ENCODE measurements at places on chromosomes 7 and 10.
A peak's percentile ranks its signal among the peaks of the same experiment; 100 is the strongest.

DNA sequence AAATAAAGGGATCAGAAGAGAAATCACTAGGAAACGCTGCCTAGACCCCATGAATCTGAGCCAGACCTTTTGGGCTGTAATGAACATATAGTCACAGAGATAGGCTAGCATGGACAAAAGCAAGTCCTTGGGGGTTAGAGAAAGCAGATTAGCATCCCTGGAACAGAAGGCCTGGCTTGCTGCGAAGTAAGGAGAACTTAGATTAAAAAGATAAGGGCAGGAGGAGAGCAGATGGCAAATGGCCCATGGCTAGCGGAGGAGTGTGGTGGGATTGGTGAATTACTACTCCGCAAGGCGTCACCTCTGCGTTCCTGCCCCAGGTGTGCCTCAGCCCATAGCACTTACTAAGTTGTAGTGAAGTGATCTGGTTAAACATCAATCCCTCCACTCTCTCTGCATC, 92.3 kb upstream of the ZNF438 start:
- DNase-seq, result no peak

DNA sequence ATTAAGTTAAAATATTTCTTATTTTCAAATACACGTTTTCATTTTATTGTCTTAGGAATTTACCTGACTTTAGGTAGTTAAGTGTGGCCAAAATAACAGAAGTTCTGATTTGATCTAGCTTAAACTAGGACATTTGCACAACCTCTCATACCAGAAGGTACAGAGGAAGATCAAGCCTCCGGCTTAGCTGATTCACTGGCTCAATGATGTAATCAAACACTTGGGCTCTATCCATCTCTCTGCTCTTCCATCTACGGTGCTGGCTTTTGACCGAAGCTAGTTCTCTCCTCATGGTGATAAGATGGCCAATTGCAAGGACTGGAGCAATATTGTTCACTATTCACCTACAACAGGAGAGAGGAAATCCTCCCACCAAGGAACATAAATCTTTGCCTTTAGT, 12.2 kb upstream of the HYCC1 start:
- no peak for DNase-seq

DNA sequence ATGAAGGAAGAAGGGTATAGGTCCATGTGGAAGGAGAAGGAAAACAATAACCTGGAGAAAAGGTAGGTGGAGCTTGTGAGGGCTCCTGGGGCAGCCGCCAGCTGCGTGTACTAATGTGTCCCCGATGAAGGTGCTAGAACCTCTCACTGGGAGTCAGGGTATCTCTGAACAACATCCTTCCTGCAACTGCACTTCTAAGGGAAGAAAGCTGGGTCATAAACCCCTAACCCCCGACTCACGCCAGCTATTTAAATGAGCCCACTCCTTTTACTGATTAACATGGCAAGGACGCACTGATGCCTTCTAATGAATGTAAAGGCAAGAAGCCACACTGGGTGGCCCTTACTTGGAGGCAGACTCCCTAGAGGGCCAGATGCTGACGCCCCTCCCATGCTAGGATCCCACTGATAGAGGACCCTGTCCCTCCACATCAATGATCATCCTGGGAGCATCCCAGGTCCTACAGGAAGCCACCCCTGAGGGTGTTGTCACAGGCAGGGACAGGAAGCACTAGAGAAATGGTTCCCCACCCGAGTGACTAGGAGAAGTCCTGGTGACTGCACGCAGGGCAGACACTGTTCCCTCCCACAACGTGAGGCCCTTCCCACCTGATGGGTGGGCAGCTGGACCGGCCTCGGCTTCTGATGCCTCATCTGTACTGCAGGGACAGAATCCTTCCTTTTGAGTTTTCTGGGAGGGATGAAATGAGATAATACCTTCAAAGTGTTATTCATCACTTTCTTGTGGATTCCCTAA, 20.4 kb downstream of the JCAD start:
- DNase-seq, result no peak

- DNase-seq, result peak; percentile 95
These were observed 92.0 kb upstream of the MKLN1 start for GRCh38 chr7:131235489-131236317.

DNA sequence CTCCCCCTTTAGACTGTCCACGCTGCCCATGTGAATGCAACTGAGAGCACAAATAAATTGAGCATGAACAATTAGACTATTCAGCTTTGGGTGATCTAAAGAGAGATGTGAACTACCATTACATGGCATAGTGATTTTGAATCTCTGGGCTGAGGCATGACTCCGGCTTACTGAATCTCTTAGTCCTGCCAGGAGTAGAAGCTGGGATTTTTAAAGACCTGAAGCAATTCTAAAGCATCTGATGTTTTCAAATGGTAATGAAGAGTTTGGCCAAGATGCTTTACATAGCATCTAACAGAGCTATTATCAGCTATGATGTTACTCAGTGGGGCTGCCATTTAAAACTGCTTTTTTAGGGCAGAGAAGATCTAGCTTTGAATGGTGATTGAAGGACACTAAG, 1059.1 kb downstream of the SORCS3 start:
- DNase-seq, result no peak

DNA sequence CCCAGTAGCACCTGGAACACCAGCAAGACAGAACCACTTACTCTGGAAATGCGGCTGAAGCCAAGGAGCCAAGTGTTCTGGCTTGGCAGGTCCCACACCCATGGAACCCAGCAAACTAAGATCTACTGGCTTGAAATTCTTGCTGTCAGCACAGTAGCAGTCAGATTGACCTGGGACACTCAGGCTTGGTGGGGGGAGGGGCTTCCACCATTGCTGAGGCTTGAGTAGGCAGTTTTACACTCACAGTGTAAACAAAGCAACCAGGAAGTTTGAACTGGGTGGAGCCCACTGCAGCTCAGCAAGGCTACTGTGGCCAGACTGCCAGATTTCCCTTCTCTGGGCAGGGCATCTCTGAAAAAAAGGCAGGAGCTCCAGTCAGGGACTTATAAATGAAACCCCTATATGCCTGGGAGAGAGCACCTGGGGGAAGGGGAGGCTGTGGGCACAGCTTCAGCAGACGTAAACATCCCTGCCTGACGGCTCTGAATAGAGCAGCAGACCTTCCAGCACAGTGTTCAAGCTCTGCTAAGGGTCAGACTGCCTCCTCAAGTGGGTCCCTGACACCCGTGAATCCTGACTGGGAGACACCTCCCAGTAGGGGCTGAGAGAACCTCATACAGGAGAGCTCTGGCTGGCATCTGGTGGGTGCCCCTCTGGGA, 121.2 kb downstream of the MTERF1 start:
- no peak for DNase-seq

DNA sequence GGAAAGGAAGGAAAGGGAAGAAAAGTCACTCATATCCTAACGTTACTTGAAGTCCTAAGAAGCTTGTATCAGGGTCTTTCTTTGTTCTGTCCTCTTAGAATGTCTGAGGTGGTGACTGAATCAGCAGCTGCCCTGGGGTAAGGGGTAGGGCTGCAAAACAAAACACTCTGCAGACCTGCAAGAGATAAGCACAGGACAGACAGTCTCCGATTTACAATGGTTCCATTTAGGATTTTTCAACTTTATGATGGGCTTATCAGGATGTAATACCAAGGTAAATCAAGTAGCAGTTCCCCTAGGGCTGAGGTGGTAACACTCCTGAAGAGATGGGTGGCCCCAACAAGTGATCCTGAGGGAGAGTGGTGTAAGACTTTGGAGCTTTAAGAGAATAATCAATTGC, 16.5 kb downstream of the KDM7A start:
- no peak for DNase-seq

- DNase-seq, result no peak
These were observed 24.4 kb downstream of the TMEM273 start for GRCh38 chr10:49163741-49164140.
